ENCODE measurements at places on chromosomes 2 and 18.

- DNase-seq = no peak
These were observed 47.0 kb downstream of the CYP27C1 start for GRCh38 chr2:127173057-127173456.

DNA sequence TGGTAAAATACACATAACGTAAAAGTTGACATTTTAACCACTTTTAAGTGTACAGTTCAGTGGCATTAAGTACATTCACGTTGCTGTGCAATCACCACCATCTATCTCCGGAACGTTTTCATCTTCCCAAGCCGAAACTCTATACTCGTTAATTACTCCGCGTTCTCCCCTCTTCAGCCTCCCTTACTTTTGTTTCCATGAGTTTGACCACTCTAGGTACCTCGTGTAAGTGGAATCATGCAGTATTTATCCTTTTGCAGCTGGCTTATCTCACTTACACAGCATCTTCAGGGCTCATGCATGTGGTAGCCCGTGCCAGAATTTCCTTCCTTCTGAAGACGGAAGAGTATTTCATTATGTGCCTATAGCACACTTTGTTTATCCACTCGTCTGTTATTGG lies 225.2 kb downstream of the SLC4A3 start:
- no peak for DNase-seq

DNA sequence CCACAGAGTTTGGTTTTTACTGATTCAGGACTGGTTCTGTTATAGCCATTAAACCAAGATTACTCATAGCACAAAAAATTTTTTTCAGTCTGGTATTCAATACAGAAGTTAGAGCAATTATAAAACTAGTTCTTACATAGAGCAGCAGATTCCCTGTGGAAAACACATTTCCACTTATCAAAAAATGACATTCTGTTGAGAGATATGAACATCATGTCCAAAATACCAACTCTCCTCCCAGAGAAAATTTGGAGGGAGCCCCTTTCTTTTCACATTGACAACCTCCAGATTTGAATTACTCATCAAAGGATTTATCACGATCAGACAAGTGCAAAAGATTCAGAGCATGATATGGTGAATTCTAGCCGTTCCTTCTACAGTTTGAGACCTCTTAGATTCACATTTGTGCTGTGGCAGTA lies 126.8 kb upstream of the SERPINE2 start:
- no peak for DNase-seq

GRCh38 chr2:43158259-43158880 lies 68.0 kb downstream of the ZFP36L2 start:
- peak; percentile 36 for DNase-seq

GRCh38 chr2:126777620-126777978 lies 121.1 kb upstream of the TEX51 start:
- DNase-seq = no peak

DNA sequence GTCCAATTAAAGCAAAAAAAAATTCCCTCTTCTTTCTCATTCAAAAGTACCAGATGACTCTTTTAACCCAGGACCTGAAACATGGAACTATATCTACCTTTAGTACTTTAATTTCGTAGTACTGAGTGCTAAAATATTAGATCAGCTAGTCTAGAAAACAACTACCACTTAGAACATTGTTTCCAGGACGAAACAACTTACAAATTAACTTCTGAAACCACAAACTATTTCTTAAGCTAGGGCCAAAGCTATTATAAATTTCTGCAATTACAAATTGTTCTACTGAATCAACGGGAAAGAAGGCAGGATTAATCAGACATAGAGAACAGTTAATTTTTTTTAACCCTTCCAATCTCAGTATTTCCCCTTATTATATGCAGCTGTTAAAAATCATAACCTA lies 39.9 kb downstream of the DARS1 start:
- DNase-seq = no peak

DNA sequence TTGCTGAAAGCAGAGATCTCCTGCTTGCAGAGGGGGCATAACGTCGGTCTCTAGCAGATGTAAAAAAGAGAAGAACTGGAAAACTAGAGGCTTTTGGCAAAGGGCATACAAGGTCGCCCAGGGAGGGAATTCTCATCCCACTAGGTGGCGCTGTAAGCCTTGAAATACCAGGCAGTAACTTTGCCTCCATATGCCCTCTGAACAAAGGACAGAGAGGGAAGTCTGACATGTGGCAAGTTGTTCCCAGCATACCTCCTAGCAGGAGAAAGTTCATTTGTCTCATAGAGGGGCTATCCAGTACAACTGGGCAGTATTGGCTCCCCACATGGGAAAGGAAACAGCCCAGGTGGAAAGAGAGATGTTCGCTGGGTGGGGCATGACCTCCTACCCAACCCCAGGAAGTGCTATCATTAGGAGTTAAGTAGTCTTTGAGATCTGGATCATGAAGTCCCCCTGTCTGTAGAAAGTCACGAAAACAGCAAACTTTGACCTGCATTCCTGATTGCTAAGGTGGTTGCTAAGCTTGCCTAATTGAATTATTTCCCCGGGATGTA lies 39.9 kb downstream of the STK17B start:
- peak; percentile 37 for DNase-seq

DNA sequence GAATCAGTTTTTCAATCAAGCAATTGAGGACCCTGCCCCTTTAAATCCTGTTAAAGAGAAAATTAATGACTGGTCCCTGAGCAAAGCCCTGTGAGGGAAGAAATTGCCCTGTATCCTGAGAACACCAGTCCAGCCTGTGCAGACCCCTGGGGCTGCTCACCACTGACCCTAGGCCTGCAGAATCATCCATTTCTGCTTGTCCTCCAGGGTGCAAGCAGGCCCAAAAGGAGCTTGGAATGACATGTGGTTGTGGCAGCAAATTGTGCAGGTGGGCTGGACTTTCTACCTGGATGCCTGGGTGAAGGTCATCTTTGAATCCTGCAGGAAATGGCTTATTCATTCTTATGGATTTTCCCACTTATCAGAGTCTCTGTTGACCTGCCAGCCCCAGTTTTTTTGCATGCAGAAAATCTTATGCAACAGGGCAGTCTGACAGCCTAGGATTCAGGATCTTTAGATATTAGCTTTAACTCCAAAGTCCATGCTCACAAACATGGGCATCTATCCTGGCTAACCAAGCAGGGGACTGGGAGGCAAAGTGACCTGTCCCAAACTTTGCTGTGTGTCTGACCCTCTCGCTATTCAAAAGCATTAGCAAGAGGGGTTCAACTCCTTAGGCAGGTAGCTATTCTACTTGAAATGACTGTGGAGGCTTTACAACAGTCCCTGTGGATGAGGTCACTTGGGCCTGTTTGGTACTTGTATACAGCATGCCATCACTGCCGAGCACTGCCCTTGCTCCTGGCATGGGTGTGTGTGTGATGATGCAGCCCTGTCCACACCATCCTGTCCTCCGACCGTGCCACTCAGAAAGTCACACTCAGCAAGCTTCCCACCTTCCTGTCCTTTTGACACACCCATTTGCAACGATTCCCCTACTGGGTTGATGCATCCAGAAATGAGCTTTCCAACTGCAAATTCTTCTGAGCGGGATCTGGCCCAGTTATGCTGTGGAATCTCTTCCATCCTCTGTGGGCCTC lies 85.3 kb downstream of the CAPN13 start:
- DNase-seq = no peak

- DNase-seq = peak; percentile 35
These were observed 60.2 kb upstream of the SPP2 start for GRCh38 chr2:233990261-233990798.

DNA sequence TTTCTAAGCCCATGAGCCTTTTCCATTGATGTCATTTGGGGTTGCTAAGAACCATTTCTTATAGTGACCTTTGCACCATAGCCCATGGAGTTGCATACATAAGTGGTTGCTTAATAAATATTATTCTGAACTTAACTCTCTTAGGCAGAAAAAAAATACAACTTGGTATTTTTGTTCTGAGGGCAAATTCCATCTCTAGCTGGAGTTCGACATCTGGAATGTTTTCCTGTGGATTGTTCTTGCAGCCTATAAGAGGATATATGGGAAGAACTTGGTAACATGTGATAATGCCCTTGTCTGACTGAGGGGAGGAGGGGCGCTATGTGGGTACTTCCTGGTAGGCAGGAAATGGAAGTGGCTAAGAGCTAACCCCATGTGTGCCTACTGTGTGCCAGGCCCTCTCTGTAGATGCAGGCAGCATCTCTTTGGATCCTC lies 20.7 kb downstream of the IGFBP2 start:
- DNase-seq = no peak

DNA sequence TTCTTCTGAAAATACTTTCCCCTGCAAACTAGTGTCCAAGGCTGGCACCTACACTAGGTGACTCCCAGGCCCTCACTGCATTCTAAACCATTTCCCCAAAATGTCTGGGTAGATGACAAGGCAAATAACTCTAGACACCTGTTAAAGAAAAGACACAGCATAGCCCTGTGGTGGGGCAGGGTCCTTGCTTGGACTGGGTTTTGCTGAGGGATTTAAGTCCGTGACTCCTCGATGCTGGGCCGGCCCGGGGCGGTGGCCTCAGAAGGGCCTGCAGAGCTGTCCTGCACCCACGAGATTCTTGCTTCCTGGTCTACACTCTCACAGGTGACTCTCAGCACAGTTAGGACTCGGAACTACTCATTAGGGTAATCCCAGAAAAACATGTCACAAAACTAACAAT lies 55.2 kb downstream of the MBP start:
- DNase-seq = no peak

DNA sequence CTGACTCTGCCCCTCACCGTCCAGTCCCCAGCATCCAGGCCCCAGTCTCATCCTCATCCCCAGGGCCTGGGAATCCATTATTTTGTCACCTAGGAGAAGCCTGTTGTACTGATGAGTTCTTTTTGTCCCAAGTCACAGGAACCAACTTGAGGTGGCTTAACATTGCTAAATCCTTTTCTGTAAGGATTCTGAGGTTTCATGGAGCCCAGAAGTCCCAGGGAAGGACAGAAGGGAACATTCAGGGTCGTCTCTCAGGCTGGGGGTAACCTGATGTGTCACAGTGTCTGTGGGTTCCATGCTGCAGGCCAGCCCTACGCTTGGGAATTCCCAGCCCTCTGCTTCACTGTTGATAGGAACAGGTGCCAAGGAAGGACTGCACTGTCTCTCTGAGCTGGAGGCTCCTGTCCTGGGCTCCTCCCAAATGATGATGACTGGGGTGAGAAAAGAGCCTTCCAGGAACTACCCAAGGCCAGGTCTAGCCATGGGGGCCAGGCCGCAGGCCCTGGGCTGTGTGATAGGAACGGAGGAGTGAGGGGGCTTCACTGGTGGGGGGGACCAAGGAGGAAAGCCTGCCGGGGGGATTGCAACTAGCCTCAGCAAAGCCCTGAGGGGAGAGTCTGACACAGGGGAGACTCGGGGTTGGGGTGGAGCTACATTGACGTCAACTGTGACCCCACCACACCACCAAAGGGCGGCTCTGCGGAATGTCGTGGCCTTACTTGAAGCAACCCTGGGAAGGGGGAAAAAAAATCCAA lies 145.7 kb downstream of the SMAD7 start:
- peak; percentile 5 for DNase-seq

DNA sequence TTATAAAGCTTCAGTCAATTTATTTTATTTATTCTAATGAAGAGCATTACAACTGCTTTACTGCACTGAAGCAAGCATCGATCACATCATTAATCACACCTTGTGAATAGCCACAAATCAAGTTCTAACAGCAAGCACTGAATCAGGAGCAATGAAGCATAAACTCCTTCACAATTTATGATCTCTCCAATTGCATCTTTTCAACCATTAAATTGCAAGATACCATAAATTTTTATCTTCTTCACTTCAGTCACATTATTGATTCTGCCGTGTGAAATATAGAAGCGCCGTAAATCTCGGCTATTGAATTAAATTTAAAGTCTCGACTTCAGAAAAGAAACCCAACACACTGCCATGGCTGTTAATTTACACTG lies 298.7 kb downstream of the CDCA7 start:
- DNase-seq = no peak

- DNase-seq = no peak
These were observed 558.2 kb upstream of the LINC00305 start for GRCh38 chr18:64707052-64707451.

- DNase-seq = no peak
These were observed 196.5 kb downstream of the SATB2 start for GRCh38 chr2:199261239-199261638.

DNA sequence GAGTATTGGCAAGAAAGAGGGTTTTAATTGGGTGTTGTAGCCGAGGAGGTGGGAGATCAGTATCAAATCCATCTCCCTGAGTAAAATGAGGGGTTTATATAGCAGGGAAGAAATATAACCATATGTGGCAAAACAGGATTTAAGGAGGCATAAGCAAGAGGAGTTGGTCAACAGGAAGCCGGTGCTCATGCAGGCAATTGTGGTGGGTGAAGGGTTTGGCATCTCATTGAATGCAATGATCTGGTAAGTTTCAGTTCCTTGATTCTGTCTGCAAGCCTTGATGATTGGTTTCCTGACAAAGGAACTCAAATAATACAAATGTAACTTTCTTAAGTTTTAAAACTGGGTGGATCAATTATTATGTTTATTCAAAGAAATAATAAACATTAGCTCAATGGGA lies 564.4 kb upstream of the LINC00305 start:
- DNase-seq = no peak

- no peak for DNase-seq
These were observed 35.0 kb downstream of the RPL37A start for GRCh38 chr2:216533609-216534008.

DNA sequence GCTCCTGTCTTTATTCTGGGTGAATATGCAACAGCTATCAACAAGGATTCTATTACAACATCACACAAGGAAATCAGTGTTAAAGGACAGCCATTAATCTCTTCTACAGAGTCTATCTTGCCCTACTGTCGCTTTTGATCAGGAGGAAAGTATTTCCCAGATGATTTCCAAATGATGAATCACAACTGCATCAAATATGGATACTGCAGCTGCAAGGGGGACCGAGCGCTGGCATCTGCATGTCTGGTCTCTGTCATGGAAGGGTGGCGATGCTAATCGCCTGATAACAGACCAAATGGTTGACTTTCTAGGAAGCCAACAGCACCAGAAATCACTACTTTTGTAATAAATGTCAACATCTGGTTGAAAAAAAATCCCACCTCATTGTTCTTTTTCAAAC lies 21.2 kb upstream of the OR6B3 start:
- DNase-seq = no peak

DNA sequence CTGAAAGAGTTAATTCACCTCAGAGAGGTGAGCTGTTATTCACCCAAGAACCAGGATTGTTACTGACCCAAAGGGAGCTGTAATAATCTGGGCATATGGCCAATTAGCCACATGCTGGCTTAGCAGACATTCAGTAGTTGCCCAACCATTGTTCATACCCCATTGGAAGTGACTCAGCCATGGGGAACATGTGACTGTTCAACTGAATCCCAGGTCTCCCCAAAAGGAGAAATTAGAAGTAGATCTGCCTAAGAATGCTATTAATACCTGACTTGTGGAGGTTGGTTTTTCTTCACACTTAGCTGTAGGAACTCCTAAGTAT lies 272.6 kb upstream of the UBE2E3 start:
- DNase-seq = no peak

GRCh38 chr18:53752781-53753367 lies 471.6 kb downstream of the MBD2 start:
- no peak for DNase-seq

GRCh38 chr2:104028061-104028460 lies 825.9 kb upstream of the POU3F3 start:
- DNase-seq = no peak

GRCh38 chr18:46416706-46417638 lies 240.0 kb downstream of the LOXHD1 start:
- DNase-seq = no peak

- DNase-seq = no peak
These were observed 100.9 kb downstream of the CRIM1 start for GRCh38 chr2:36456227-36457175.

- DNase-seq = no peak
These were observed 19.3 kb upstream of the CSRNP3 start for GRCh38 chr2:165450156-165450555.
